ENCODE measurements at places on chromosomes 3 and 15.

- DNase-seq = no peak
Observed at GRCh38 chr15:32936283-32936918, 218.6 kb downstream of the GREM1 start.

- DNase-seq = peak; percentile 1
Observed at GRCh38 chr3:114624047-114624445, 330.2 kb downstream of the TIGIT start.

GRCh38 chr3:179528772-179529171, 34.0 kb upstream of the ACTL6A start:
- no peak for DNase-seq

DNA sequence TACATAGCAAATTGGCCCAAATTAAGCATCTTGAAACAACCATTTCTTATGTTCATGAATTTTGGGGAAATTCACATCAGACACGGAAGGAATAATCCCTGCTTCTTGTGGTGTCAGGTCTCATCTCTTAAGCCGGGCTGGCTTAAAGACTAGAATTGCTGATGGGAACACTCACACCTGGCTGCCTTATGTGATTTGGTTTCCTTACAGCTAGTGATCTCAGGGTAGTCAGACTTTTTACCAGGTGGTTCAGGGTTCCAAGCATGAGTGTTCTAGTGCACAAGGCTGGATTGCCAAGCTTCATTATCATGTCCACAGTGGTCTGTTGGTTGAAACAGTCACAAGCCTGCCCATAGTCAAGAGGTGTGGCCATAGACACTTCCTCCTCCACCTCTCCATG, 20.3 kb upstream of the CCNL1 start:
- no peak for DNase-seq

GRCh38 chr3:61665987-61666386, 104.6 kb downstream of the PTPRG start:
- DNase-seq = no peak

All from occipital lobe (tissue), 3 donors.